ENCODE measurements at places on chromosomes 6 and 20.

DNA sequence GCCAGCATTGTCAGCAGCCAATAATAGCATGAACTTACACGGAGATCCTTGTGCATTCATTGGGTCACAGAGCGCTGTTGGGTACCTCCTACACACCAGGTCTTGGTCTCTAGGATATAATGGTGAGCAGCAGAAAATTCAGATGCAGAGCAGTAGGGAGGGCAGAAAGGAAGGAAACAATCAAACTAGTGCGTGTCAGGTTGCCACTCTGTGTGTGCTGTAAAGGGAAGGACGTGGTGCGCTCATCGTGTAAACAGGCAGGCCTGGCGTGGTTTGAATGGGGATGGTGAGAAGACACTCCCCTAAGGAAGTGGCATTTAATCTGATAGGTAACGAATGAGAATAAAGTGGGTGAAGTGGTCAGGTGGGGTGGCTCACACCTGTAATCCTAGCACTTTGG lies 336.4 kb downstream of the CDH26 start:
- no peak for DNase-seq

GRCh38 chr6:87099472-87099871 lies 4.6 kb upstream of the CGA start:
- DNase-seq = no peak

- no peak for DNase-seq
These were observed 52.7 kb downstream of the DLL1 start for GRCh38 chr6:170237999-170238740.

- DNase-seq = no peak
These were observed 262.8 kb downstream of the TMEM242 start for GRCh38 chr6:157060440-157060952.

DNA sequence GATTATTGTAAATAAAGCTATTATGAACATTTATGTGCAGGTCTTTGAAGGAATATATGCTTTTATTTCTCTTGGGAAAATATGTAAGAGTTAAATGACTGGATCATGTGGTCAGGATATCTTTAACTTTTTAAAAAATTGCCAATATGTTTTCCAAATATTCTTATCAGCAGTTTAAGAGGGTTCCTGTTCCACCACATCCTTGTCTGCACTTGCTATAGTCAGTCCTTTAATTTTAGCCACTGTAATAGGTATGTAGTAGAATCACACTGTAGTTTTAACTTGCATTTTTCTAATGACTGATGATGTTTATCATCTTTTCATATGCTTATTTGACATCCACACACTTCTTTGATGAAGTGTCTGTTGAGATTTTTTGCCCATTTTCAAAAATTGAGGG lies 23.6 kb upstream of the HIVEP2 start:
- DNase-seq = no peak

GRCh38 chr20:59124296-59125029 lies 39.2 kb upstream of the ZNF831 start:
- DNase-seq = peak; percentile 98

DNA sequence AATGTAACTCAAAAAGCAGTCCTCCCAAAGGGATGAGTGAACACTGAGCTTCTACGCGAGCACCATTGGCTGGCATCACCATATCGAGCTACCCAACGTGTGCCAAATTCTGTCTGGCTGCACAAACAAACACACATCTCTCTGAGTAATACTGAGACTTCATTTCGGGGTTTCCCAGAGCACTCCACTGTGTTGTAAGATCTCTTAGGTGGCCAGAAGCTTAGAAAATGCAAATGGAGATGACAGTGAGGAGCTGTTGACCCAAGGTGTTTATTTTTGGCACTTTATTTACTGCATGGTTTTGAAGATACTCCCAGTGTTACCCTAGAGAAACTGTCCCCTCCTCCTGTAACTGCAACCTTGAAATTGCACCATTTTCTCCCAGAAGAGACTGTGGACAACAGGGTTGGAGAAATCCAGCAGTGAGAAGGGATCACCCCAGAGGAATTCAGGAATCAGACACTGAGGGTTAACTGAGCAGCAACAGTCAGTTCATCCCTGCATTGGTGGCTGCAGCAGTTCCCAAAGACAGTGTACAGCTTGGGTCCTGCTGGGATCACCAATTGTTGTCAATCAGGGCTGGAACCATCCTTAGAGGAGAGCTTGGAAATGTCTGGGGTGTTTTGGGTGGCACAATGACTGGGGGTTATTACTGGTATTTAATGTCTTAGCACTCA lies 1.0 kb upstream of the RIPOR2 start:
- DNase-seq = no peak

GRCh38 chr6:14379568-14379967 lies 262.0 kb downstream of the CD83 start:
- no peak for DNase-seq

- no peak for DNase-seq
These were observed 45.7 kb upstream of the NEDD9 start for GRCh38 chr6:11278207-11278559.

DNA sequence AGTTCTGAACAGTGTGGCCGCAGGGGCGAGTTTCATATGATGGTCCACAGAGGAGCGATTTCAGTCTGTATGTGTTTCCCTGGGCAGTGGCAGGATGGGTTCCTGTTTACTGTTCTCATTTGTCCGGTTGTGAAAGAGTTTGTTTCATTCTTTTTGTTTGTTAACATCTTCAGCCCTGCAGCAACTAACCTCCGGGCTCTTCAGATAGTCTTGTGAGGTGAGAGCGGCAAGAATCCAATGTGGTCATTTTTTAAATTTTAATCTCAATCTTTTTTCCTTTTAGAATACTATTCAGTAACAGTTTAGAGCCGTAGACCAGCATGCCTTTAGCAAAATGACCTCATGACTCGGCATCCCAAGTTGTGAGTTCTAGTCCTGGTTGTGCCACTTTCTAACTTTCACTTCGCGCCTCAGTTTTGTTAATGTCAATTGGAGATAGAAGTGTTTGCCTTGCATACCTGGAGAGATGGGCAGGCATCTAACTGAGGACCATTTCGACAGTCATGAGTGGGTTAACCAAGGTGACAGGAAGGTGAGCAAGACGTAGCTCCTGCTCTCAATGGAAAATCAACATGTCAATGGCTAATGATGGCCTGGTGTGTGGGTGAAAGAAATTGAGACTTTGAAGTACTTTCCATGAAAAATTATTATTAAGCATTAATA lies 38.5 kb upstream of the PXDC1 start:
- DNase-seq = no peak

- DNase-seq = no peak
These were observed 452.8 kb downstream of the KHDRBS2 start for GRCh38 chr6:61833176-61833755.
